Heart left ventricle (tissue), 16 donors: ENCODE measurements at places on chromosomes 6 and 20.

DNA sequence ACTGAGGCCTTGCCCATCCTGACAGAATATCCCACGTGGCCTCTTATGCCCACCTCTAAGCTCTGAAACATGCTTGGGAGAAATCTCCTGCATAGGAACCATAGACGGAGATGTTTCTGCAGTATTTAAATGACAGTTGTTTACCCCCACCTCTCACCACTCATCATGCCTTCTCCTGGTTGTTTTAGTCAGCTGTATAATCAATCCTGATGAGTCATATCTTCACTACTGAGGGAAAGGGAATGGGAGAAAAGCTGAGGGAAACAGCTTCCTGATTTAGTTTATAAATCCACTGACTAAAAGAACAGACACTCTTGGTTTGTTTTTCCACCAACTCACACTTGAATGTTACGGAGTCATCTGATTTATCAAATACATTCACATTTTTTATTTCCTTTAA lies 113.2 kb upstream of the TENT5A start:
- no peaks in the 10 kb centered on the region for H3K36me3 ChIP-seq
- H3K4me3 ChIP-seq = no peak overlapping the region
- no peaks in the 10 kb centered on the region for H3K27me3 ChIP-seq

DNA sequence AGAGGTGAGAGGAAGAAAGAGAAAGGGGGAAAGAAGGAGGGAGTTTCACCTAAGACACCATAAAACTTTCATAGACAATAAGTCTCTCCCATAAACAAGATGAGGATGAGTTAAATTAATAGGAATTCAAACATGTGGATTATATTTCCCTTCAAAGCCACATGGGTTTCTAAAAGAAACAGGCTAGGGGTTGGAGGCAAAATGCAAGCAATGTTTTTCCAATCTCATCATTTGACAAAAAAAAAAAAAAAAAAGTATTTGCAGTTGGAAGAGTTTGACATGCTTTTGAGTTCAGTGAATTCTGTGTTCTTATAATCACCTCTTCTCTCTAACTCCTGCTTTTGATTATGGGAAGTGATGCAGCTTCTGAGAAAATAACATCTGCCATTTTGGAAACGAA lies 286.5 kb upstream of the PRND start:
- H3K36me3 ChIP-seq = no peaks in the 10 kb centered on the region
- no peak for DNase-seq
- no peak overlapping the region for H3K27ac ChIP-seq
- H3K27me3 ChIP-seq = peaks cover 14% of the 10 kb centered on the region

DNA sequence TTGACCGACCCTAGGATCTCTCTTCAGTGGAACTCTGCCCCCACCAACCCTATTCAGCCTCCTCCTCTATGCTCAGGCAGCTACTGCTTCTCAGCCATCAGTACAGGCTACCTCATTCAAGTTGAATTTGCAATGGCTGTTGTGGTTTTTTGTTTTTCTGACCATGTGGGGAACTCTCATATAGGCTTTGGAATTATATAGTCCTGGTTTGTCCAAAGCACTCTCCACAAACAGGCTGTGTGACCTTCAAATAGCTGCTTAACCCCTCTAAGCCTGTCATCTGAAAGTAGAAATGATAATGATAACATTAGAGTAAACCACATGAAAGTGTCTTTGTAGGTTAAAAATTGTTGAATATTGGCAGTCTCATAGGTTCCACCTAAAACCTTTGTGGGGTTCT lies 80.3 kb downstream of the UNC5CL start:
- H3K4me1 ChIP-seq = no peaks in the 10 kb centered on the region
- H3K36me3 ChIP-seq = no peaks in the 10 kb centered on the region
- DNase-seq = no peak
- no peak overlapping the region for H3K27ac ChIP-seq

GRCh38 chr6:165692106-165692653 lies 29.1 kb upstream of the PDE10A start:
- peaks cover 8% of the 10 kb centered on the region for H3K4me1 ChIP-seq
- H3K27ac ChIP-seq = no peak overlapping the region
- no peaks in the 10 kb centered on the region for H3K27me3 ChIP-seq
